ENCODE measurements at places on chromosomes 11 and 22.
A peak's percentile ranks its signal among the peaks of the same experiment; 100 is the strongest.

GRCh38 chr22:47207846-47208554 lies 445.6 kb downstream of the TBC1D22A start:
- DNase-seq: no peak

- no peak for DNase-seq
Measured at GRCh38 chr11:83159902-83160865, 3.3 kb downstream of the PCF11 start.

DNA sequence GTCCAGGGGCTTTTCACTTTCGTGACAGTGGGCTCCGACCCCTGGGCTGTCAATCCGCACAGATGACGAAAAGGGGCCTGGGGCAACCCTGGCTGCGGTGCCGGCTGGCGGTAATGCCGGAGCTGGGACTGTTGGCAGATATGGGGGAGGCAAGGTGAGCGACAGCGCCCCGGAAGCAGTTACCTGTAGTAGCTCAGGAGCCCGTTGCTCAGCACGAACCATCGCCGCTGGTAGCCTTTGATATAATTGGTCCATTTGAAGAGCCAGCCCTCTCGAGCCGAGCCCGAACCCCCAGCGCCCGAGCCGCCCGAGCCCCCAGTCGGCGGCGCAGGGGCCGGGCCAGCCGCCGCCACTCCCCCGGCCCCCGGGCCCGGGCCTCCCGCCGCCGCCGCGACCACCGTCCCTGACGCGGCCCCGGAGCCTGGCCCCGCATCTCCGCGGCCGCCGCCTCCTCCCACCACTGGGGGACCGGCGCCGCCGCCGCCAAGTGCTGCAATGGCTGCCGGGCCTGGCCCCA lies 396 bp downstream of the OSBP start:
- peak; percentile 37 for DNase-seq

- DNase-seq: no peak
Measured at GRCh38 chr11:111449696-111450479, 62.3 kb downstream of the BTG4 start.

DNA sequence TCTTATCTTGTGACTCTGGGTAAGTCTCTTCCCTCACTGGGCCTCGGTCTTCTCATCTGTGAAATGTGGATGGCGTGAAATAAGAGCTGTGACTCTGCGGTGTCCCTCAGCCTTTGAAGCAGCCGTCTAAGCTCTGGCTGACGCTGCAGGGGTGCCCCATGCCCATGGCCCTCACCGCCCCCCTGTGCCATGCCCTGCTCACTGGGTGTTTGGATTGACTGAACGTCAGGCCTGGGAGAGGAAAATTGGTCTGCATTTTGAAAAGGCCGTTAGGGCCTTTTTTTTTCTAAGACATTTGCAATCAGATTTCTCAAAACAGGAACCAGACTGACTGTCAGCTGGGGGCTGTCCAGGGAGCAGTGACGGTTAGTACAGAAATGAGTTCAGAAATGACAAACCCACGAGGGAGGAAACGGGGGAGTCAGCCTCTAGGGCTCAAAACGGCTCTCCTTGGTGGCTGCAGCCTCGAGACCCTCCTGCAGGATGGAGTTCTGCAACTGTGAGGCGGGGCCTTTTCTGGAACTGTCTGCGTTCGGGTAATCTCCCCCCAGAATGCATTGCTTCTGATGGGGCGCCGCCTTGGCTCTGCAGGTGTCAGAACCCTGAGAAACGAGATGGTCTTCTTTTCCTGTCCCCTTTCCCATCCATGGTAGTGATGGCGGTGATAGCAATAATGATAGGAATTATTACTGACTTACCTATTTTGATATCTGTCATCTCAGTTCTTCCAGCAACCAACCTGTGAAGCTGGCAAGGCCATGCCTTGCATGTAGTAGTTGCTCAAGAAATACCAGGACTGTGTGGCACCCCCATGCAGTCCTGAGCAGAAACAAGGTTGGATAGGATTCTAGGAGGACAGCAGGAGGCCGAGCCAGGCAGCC lies 2.0 kb downstream of the GRK2 start:
- no peak for DNase-seq

- DNase-seq: no peak
Measured at GRCh38 chr22:44999687-45000086, 10.1 kb downstream of the PHF21B start.

DNA sequence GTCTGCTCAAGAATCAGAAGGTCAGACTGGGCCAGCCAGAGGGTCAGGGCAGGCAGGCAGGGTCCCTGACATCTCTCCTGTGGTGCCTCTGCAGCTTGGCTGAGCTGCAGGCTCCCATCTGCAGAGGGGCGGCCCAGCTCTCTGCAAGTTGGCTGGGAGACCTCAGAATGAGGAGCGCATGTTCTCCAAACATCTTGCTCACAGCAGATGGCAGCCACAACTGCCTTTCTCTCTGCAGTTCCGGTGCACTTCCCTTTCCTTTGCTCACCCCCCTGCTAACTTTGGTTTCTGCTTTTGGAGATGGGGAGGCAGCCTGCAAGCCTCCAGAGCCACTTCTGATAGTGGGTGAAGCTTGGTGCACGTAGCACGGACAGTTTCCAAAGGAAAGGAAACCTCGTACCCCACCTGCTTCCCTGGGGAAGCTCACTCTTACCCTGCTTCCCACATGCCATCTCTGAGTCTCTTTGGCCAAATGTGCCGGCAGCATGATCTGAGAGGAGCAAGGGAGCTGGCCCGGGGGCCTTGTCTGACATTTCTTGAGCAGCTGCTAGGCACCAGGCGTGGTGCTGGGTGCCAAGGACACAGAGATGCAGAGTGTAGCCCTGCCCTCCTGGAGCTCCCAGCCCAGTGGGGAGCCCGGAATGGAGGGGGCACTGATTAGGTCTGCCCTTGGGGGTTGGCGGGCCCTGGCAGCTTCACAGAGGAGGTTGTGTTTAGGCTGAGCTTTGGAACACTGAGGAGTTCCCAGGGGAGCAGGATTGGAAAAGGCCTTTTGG lies 18.2 kb downstream of the DAGLA start:
- no peak for DNase-seq

DNA sequence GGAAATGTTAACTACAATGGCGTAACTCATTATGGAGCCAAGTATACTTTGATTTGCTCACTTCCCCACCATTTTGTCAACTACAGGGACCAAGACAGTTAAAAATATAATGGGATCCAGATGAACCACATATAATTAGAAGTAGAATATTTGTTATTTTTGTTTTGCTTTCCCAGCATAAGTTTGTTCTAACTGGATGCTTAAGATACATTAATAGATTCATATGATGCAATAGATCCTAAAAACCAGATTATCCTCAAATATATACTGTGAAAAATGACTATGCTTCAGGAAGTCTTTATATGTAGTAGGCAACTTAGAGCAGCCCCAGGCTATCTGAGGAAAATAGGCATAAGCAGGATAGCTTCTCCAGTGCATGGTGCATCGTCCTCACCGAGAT lies 38.3 kb downstream of the SESN3 start:
- DNase-seq: no peak

- no peak for DNase-seq
Measured at GRCh38 chr11:57471496-57471895, 11.2 kb downstream of the RTN4RL2 start.

- DNase-seq: no peak
Measured at GRCh38 chr11:113398669-113399430, 11.3 kb downstream of the ANKK1 start.

- DNase-seq: no peak
Measured at GRCh38 chr22:29125844-29126243, 53.0 kb downstream of the KREMEN1 start.

DNA sequence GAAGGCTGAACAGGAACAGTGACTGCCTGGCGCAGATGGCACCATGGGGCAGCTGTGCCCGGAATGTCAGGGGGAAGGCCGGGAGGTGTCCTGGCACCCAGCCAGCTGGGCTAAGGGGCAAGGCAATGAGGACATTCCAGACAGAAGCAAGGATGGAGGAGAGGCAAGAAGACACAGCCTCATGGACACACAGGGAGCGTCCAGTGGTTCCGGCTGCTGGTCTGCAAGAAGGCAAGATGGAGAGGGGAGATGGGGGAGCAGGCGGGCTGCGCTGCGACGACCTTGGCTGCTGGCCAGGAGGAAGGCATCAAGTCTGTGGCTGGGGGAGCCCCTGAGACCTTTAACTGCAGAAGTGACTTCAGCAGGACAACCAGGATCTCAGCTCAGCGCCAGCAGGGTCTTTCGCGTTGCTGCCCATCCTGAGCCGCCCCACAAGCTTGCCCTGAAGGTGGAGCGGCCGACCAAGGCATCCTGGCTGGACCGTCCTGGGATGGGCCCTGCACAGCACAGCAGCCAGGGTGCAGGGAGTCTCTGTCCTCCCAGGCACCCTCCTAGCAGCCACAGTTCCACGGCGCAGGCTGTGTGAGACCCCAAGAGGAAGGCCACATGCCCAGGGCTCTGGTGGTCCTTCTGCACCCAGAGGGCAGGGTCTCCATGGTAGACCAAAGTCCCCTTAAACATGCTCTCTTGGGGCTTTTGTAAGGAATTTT lies 531.7 kb downstream of the BRD1 start:
- DNase-seq: no peak

GRCh38 chr11:57547854-57548377 lies 10.5 kb downstream of the SMTNL1 start:
- no peak for DNase-seq

DNA sequence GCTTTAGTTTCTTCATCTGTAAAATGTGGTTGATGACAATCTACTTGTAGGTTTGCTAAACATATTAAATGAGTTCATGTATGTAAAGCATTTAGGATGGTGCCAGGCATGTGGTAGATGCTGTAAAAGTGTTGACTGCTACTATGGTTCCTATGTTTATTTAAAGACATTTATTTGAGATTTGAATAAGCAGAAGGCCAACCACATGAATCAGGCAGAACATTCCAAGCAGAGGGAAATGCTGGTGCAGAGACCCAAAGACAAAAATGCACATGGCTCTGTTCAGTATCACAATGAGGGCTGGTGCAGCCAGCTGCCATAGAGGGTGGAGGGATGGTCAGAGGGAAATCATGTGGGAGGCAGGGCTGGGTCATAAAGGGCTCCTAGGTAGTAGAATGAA lies 156.2 kb upstream of the PDGFD start:
- DNase-seq: no peak

DNA sequence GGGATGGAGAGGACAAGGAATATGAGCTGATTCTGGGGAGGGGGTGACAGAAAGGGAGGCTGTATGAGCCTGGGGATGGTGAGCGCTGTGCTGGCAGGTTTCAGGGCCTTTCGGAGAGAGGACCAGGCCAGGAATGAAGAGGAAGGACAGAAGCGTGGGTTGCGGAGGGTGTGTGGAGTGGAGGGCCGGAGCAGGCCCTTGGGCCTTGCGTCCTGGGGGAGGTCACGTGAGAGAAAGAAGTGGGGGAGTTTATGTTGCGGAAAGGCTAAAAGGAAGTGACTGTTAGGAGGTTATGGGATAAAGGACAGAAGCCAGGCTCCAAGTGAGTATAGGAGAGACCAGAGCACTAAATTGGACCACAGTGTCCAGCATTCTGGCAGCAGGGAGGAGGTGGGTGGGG lies 17.5 kb downstream of the BCR start:
- DNase-seq: no peak

DNA sequence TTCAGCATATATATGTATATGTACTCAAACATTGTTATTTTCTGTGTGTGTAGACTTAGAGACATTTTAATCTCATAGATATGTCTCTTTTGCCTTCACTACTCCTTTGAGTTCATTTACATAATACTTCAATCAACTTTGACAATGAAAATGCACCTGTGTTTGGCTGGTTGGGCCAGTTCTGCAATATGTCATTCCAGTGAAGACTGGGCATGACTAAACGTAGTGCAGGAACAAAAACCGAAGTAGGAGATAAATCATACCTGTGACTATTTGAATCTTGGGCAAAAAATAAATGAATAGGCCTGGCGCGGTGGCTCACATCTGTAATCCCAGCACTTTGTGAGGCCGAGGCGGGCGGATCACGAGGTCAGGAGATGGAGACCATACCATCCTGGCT lies 640.0 kb upstream of the ANO3 start:
- no peak for DNase-seq

GRCh38 chr11:13348305-13348704 lies 70.7 kb downstream of the BMAL1 start:
- no peak for DNase-seq

GRCh38 chr11:61152816-61153592 lies 8.2 kb downstream of the VPS37C start:
- no peak for DNase-seq

GRCh38 chr11:83046621-83047172 lies 25.0 kb downstream of the RAB30 start:
- DNase-seq: no peak

GRCh38 chr11:117144477-117145392 lies 648 bp downstream of the PAFAH1B2 start:
- DNase-seq: peak; percentile 9

DNA sequence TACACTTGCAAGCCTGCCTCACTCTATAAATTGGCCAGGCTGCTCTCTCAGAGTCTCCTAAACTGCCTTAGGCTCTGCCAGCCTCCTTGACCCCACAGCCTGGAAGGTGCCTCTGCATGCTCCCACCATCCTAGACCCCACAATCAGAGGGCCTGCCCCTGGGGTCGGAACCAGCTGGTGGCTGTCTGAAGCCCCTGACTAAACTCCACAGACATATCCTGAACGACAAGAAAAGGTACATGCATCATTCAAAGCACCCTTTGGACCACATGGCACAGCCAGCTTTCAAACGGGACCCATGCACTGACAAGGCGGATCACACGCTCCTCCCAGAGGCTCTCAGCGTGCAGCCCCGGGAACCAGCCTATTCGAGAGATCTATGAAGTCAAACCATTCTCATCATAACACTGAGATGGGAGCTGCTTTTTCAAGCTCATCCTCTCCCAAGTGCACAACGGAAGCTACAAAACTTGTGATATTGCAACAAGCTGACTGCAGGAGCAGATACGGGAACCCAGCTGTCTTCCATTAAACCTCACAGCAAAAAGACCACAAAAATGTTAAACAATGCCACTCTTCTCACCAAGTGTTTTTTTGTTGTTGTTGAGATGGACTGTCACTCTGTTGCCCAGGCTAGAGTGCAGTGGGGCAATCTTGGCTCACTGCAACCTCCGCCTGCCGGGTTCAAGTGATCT lies 8.1 kb downstream of the SHANK2 start:
- no peak for DNase-seq
